Stimulated activated CD4-positive, alpha-beta T cell treated with anti-CD3 and anti-CD28 coated beads, Interleukin-15, amount 100 ng/mL, for 1 hour (primary cell): ENCODE measurements at places on chromosomes 13 and 19.

GRCh38 chr13:90068658-90069057 is 1278.8 kb upstream of the MIR17HG start:
- no peak for DNase-seq

DNA sequence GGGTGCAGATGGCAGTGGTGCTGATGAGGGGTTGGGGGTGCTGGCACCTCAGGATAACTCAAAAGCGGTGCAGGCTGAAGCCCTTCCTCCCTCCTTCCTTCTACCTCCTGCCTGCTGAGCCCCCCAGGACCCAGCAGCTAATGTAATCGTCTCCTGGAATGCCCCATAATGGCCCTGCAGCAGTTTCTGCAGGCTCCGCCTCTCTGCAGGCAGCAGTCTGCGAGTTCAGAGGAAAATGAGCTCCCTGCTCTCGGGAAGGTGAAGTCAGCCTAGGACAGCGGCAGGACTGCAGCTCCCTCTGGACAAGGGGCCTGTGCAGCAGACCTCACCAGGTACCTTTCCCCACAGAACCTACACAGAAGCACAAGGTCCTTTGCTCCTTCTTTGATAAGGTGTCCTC is 130.9 kb downstream of the ZDHHC20 start:
- DNase-seq: no peak

DNA sequence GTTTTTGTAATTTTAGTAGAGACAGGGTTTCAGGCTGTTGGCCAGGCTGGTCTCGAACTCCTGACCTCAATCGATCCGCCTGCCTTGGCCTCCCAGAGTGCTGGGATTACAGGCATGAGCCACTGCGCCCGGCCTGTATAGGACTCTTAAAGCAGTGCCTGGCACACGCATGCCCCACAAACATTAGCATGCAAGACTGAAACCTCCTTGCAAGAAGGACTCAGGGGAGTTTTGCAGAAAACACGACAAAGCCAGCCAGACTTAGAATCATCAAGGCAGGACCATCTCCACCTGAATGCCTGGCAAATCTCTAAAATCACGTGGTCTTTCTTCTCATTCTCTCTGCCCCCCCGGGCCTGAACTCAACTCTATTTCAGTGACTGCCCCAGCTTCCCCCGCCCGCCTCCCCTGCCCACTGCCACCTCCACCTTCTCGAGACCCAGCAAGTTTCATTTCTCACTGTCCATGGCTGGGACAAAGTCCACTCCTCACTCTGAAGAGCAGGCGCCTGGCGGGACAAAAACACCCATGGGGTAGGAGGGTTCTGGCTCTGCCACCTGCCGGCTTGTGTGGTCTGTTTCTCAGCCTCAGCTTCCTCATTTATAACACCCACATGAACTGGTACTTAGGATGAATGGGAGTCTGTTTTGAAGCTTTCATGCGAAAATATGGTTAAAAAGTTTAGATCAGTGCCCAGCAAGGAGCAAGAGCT is 2.4 kb downstream of the TICAM1 start:
- no peak for DNase-seq

- no peak for DNase-seq
Observed at GRCh38 chr13:99311137-99311536, 3.9 kb upstream of the GPR183 start.

GRCh38 chr13:62704875-62705274 is 1289.2 kb upstream of the PCDH20 start:
- no peak for DNase-seq

DNA sequence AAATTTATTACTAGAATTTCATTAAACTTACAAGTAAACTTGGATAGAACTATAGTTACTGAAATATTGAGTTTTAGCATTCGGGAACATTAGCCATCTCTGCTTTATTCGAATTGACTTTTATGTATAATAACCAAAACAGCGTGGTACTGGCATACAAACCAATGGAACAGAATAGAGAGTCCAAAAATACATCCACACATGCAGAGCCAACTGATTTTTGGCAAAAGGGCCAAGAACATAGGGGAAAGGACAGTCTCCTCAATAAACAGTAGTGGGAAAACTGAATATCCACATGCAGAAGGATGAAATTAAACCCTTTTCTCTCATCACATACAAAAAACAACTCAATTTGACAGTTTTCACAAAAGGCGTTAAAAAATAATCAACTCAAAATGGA is 84.3 kb downstream of the EPSTI1 start:
- DNase-seq: no peak

DNA sequence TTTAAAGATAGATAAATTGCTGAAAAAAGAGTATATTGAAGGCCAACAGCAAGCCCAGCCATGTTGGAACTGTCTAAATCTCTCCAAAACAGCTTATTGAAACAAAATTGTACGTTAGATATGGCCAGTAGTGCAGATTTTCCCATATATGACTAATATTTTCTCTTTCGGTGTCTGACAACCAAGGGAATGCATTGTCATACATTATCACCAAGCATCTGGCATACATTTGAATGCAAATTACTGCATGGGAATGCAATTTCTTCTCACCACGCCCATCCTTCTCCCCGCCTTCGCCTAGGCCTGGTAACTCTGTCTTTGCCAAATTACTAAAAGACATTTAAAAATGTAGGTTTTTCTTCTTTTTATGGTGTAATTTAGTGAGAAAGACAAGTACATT is 32.5 kb upstream of the IRS2 start:
- DNase-seq: no peak

DNA sequence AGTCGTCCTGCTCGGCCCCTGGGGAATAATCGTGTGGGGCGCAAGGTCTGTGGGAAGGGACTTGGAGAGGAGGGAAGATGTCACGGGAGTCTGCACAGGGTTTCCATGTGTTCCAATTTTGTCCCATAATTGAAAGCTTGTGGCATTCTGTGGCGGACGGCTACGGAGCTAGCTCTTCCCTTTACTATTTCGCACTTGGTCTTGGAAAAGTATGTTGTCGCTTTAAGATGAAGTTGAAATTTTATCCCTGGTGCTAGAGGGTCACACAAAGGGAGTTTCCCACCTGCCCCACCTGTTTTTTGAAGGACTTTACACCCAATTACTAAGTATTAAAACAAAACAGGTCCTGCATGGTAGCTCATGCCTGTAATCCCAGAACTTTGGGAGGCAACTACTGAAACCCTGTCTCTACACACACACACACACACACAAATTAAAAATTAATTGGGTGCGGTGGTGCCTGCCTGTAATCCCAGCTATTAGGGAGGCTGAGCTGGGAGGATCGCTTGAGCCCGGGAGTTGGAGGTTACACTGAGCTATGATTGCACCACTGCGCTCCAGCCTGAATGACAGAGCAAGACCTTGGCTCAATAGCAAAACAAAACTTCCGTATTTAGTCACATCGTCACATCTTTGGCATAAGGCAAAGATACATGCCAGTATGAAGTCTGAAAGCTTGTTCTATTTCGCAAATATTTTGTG is 967 bp upstream of the TPT1 start:
- no peak for DNase-seq

DNA sequence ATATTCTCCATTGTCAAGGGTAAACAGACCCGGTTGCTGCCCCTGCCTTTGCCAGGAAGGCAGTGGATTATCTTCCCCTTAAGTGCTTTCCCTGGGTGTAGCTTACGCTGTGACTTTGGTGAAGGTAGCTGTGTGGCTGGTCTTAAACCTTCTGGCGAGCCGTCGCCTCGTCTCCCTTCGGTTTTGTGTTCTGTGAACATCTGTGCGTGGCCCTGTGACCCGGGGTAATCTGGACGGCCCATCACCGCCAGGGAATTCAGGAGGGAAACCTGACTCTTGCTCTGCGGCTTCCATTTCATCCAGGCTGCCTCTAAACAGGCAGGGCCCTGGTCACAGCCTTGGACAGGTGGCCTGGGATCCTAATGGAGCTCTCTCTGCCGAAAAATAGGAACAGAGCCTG is 78.7 kb downstream of the SHISA2 start:
- no peak for DNase-seq

- DNase-seq: peak; percentile 44
Observed at GRCh38 chr19:1025960-1026782, at the start of gene CNN2. TSS of gene CNN2 (plus strand) at chr19:1026608. CDS start at chr19:1026662, 54 bp downstream.

- DNase-seq: no peak
Observed at GRCh38 chr13:50726164-50726563, 117.3 kb downstream of the DLEU7 start.

GRCh38 chr19:47057328-47057727 is 8.9 kb upstream of the TMEM160 start:
- DNase-seq: no peak

- DNase-seq: no peak
Observed at GRCh38 chr13:86155756-86156155, 356.5 kb upstream of the SLITRK6 start.

DNA sequence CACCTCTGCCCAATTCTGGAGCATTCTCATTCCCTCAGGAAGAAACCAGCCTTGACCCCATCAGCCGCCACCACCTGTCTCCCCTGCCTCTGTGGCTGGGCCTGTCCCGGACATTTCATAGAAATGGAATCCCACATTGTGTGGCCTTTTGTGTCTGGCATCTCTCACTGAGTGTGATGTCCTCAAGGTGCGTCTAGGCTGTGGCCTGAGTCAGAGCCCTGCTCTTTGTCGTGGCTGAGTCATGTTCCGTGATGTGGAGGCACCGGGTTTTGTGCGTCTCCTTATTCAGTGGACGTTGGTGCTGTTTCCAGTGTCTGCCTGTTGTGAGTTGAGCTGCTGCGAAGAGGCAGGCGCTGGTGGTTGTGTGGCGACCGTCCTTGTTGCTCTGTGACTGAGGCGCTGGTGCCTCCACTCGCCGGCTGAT is 3.5 kb downstream of the FZR1 start:
- no peak for DNase-seq

GRCh38 chr13:48528720-48529119 is 4.2 kb downstream of the RCBTB2 start:
- no peak for DNase-seq

DNA sequence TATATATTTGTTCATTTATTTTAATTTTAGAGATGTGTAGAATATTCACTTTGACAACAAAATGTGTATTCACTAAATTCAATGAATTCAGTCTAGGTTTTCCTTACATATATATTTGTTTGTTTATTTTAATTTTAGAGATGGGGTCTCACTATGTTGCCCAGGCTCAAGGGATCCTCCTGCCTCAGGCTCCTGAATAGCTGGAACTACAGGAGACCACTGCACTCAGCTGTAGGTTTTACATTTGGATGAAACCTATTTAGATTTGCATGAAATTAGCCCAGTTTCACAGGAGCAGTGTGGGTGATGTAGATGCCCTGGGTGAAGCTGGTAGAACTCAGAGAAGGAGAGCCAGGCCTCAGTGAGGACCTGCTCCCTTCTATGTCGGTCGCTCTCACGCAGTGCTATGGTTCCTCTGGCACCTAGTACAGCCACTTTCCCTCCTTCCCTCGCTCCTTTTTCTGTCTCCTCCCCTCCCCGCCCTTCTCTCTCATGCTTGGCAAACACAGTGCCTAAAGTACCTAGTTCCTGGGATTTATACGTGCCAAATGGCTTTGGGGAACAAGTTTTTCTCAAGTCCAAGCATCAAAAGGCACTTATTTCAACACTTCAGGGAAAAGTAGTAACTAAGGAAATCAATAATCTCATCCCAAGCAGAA is 14.7 kb upstream of the HMGB1 start:
- no peak for DNase-seq

DNA sequence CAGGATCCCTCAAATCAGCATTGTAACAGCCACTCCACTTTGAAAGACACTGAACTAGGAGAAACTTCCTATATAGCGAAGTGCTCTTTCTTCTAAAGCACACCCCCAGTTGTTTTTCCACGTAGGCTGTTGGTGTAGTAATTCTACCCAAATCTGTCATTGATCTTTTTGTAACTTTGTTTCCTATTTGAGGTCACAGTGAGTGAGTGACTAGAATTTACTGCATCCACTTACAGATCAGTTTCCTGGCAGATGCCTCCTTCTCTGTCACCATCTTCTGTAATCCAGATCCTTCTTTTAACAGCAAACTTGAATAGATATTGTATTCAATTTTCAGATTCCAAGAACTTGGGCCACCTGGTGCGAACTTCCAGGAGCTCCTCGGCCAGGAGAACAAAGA is 15.3 kb downstream of the ZAR1L start:
- no peak for DNase-seq

- DNase-seq: no peak
Observed at GRCh38 chr13:112954488-112955270, 14.3 kb upstream of the MCF2L start.

DNA sequence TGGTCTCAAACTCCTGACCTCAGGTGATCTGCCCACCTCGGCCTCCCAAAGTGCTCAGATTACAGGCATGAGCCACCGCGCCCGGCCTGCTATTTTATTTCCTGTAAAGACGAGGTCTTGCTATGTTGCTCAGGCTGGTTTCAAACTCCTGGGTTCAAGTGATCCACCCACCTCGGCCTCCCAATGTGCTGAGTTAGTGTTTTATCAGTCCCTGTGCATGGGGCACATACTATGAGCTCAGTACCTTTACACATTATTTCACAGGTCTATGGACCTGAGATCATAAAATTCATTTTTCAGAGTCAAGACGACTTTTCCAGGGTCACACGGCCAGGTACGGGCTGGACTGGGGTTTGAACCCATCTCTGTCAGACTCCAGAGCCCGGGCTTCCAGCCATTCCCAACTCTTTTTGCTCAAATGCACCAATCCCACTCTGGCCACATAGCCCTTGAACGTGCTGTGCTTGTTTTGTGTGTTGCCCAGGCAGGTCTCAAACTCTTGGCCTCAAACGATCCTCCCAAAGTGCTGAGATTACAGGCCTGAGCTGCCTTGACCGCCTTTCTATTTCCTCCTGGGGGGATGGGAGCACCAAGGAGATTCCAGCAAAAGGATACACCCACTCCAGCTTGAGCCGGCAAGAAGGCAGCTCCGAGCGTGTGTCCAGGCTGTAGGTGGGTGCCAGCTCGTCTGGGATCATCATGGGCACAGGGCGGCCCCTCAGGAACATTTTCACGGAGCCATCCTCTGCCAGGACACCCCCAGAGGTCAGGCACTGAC is 1.1 kb downstream of the EML2 start:
- no peak for DNase-seq

DNA sequence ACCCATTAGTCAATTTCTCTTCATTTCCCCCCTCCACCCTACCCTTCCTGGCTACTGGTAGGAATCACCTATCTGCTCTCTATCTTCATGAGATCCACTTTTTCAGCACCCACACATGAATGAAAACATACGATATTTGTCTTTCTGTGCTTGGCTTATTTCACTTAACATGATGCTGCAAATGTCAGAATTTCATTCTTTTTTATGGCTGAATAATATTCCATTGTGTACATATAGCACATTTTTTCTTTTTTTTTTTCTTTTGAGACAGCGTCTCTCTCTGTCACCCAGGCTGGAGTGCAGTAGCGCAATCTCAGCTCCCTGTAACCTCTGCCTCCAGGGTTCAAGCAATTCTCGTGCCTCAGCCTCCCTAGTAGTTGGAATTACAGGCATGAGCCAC is 9.9 kb upstream of the CALM3 start:
- no peak for DNase-seq

DNA sequence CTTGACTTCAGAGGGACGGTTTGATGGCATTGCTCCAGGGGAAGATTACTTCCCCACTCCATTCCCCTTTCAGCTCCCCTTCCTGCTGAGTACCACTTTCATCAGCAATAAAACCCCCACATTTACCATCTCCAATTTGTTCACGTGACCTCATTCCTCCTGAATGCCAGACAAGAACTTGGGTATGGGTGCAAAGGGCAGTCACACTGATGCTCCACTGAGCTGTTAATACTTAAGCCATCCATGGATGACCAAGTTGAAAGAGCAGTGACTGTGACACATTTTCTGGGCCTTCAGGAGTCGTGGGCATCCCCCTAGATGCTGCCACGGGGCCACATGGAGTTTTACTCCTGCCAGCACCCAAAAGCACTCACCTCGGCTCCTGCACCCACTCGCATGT is 93.1 kb downstream of the STOML3 start:
- no peak for DNase-seq

- no peak for DNase-seq
Observed at GRCh38 chr19:46269101-46269500, 27.7 kb upstream of the HIF3A start.
